Activated B cell treated with CpG ODN at 0.5 μM for 24 hours (primary cell): ENCODE measurements at places on chromosomes 6 and 20.

DNA sequence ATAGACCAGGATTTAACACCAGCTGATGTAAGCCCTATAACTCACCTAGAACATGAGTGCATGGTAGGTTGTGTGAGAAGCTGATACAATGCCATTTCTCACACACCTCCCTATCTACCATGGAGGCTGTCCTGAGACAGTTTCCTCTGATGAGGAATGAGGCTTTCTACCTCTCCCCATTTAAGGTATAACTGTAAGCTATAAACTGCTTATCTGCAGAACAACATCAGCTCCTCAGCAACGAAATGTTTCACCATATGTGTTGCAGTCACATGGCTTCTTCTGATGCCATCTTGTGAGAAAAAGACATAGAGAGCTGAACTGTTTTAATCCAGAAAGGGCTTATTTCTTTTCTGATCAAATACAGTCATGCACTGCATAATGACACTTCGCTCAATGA is 20.7 kb downstream of the ZKSCAN3 start:
- DNase-seq, result no peak

GRCh38 chr6:49713346-49713745 is at the start of gene CRISP2:
Gene CRISP2 (minus strand): TSS chr6:49713543. CDS start chr6:49709196, 4,347 bp downstream.
- no peak for DNase-seq

- no peak for DNase-seq
These were observed 62.3 kb upstream of the TRAF3IP2 start for GRCh38 chr6:111667931-111668330.

DNA sequence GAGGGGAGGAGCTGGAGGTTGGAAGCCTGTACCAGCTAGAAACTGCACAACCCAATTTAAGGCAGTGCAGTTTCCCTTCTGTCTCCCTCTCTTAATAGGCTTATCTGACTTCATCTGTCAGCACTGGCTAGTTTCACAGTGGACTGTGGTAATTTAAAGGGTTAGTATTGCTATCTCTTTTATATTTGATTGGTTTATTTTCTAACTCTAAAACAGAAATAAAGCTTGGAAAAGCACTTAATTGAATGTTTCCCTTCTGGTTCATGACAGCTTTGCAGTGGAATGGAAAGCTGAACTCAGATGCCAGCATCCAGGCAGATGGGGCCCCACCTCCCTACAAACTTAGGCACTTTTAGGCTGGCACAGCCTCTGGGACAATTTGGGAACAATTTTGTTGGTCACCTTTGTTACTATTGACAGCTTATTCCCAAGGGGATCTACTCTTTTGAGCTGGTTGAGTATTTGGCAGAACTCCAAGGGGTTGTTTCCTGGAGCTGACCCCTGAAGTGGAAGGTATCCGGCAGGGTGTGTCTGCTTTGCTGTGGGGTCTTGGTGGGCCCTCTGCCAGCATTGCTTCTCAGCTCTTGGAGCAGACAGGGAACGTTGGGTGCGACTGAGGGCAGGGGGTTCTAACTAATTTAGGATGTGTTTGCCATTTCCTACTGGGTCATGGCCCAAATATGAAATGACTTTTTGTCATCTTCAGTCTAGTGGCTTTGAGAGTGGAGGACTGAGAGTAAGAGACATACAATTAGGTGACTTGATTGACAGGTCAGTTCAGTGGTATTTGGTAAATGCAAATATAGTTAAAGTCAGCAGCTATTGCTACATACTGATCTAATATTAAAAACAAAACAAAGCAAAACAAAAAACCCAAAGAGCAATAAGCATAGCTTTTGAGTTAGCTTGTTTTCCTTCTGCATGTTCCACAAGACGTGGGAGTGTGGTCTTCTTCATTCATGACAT is 9.3 kb downstream of the SH3BGRL2 start:
- DNase-seq, result no peak

DNA sequence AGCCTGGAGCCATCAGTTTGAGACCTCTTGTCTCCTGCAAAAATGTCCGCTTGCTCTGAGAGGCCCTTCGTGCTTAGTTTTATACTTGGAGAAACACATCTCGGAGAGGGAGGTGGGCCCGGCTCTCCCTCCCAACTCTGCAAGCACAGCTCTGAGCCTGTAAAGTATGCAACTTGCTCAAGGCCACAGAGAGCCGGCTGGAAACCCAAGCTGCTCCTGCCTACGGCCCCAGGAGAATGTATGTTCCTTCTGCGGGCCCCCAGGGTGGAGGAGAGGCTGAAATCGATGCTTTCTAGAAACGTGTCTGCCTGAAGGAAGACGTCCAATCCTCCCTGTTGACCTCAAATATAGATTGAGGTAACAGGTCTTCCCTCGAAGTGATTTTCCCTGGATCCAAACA is 205.4 kb downstream of the PREX1 start:
- DNase-seq, result no peak

DNA sequence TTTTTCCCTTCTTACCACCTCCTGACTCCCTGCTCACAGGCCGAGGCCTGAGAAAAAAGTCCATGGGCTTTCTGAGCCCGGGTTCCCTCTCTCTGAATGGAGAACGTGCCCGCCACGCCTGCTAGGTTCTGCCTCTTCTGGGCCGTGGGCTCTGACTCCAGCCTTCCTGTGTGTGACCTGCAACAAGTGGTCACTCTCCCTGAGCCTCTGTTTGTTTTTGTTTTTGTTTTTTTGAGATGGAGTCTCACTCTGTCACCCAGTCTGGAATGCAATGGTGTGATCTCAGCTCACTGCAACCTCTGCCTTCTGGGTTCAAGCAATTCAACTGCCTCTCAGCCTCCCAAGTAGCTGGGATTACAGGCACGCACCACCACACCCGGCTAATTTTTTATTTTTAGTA is 17.9 kb upstream of the VSTM2L start:
- no peak for DNase-seq

- DNase-seq, result no peak
These were observed 520 bp downstream of the SLC24A3 start for GRCh38 chr20:19212821-19213502.

DNA sequence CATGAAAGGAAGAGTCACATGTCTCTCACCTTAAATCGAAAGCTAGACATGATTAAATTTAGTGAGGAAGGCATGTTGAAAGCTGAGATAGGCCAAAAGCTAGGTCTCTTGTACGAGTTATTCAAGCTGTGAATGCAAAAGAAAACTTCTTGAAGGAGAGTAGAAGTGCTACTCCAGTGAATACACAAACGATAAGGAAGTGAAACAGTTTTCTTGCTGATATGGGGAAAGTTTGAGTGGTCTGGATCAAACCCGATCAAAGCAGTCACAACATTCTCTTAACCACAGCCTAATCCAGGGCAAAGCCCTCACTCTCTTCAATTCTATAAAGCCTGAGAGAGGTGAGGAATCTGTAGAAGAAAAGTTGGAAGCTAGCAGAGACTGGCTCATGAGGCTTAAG is 1.9 kb upstream of the TPD52L1 start:
- no peak for DNase-seq

DNA sequence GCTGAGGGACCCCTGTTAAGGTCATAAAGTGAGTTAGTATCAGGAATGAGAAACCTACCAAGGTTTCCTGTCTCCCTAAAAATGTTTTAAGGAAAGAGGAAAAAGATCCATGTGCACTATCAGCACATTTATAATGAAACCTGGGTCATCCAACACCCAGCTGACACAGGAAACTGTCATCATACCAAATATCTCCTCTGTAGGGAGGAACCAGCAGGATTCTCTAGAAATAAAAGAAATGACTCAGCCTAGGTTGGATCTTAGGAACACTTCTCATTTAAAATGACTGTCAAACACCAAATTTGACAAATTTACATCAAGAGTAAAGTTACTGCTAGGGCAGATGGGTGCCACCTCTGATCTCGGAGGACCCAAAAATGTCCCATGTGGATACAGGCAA is 21.7 kb downstream of the GFOD1 start:
- no peak for DNase-seq

GRCh38 chr20:58751979-58752378 is 59.4 kb downstream of the NPEPL1 start:
- DNase-seq, result no peak

GRCh38 chr6:45613656-45614055 is 235.9 kb upstream of the SUPT3H start:
- DNase-seq, result no peak

DNA sequence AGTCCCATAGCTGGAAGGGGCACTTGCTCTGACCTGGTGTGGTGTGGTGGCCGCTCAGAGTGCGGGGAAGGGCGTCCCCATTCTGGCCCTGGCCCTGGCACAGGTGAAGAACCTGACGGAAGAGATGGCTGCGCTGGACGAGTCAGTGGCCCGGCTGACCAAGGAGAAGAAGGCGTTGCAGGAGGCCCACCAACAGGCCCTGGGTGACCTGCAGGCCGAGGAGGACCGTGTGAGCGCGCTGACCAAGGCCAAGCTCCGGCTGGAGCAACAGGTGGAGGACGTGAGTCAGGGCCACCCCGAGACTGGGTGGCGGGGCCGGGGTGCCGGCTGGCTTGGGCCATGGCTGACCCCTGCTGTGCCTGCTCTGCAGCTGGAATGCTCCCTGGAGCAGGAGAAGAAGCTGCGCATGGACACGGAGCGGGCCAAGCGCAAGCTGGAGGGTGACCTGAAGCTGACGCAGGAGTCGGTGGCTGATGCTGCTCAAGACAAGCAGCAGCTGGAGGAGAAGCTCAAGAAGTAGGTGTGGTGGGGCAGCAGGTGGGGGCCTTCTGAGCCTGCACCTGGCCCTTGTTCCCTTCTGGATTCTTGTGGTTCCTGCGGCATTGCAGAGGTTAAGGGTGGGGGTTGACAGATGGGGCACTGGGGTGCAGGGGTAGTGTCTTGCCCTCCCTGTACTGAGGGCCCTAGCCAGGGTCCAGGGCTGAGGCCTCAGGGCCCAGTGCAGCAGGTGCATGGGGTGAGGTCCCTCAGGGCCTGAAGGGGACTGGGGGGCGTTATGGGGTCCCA is 40.8 kb downstream of the MYH7B start:
- no peak for DNase-seq

GRCh38 chr6:168979254-168979653 is 274.4 kb downstream of the THBS2 start:
- no peak for DNase-seq

DNA sequence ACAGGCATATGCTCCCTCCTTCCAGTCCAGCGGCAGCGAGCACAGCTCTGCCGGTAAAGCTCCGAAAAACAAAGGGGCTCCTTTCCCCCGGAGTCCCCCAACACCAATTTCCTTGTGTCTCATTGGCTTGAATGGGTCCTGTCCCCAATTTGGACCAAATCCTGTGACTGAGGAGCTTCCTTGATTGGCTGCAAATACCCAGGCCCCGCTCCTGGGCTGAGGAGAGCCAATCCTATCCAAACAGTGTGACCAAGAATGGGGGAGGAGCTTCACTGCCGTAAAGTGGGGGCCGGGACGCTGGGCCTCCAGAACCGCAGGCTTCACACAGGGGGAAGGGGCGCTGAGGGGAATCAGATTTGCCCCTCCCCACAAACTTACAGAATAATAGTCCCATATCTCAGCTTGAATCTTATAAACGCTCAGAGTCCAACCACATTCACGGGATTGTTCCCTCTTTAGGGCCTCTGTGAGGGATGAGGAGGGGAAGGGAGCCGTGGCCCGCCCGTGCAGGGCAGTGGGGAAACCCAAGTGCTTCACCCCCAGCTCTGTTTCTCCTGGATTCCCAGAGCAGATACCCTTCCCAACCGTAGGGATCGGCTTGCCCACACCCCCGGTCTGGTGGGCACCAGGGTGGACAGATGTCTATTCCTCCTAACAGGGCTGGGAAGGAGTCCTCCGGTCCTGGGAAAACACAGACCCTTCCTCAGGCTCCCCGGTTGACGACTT is 141.0 kb upstream of the MLN start:
- DNase-seq, result no peak

DNA sequence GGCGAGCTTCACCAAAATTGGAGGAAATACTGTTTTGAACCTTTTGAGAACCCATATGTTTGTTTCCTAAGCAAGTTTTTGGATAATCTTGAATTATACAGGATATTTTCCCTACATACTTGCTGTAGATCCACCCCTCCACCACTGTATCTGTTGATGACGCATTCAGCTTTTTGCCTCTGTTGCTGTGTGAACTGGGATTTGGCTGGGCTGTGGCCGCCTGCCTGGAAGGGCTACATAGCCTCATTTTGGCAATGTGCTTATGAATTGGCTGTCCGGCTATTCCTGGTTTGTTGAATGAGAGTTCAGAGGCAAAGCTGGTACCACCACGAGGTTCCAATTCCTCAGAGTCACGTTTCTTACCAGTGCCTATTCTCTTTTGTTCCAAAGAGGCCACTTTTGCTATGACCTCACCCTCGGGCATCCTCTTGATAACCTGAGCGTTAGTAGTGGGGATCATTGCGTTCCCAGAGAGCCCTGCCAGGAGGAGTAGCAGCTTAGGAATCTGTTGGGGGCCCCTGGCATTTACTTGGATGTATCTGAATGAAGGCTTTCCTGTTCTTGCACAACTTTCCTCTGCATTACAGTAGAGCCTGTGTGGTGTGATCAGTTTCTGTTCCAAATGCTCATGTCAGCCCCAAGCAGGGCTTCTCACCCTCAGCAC is 6.4 kb downstream of the FAM83D start:
- no peak for DNase-seq

- no peak for DNase-seq
These were observed 54.9 kb downstream of the EZR start for GRCh38 chr6:158764183-158764849.

DNA sequence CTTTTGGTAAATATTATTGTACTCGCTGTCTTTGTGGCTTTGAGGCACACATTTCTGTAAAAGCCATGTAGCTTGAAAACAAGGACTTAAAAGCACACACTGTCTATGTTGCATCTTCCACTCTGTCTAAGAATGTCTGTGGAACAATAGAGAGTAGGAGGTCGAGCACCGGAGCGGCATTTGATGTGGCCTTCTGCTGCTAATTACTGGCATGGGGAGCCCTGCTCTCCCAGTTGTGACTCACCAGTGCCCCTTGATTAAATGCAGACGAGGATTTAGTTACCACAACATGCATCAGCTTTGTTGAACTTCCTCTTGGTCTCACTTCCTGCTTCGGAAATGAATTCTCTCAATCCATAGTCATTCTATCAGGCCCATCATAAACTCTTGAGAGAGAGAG is 680.7 kb upstream of the SLC35B3 start:
- DNase-seq, result no peak

- no peak for DNase-seq
These were observed 13.5 kb downstream of the ZSCAN23 start for GRCh38 chr6:28429781-28430180.

DNA sequence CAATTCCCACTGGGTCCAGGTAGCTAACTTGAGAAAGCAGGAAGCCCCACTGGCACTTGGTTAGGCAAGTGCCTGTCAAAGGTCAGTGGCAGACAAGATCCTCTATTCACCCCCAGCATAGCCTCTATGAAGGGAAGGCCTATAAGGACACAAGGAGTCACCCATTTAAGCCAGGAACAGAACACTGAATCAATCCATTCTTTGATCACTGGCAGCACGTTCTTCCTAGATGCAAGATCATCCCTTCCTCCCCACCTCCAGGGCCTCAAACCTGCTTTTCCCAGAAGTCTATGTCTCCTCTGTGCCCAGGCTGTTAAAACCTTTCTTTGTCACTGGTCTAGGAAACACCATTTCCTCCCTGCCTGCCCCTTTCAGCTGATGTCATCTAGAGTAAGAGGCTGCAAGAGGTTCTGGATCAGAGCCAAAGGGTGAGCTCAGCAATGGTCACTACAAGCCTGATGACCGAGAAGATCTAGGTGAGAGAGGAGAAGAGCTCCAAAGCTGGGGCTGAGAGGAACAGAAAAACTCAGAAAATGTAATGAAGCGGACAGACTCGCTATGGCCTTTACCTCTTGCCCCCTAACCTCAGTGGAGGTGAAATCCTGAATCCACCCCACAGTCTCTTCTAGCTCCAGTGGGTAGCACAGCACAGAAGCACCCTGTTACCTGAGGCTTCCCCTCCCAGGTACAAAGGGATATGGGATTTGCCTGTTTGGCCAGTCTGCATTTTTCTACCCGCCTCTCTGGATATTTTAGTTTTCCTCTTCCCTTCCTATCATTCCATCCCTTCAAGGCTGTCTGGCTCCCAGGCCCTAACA is 1.8 kb downstream of the GTPBP2 start:
- DNase-seq, result no peak
